ENCODE measurements at places on chromosomes 1 and 21.

DNA sequence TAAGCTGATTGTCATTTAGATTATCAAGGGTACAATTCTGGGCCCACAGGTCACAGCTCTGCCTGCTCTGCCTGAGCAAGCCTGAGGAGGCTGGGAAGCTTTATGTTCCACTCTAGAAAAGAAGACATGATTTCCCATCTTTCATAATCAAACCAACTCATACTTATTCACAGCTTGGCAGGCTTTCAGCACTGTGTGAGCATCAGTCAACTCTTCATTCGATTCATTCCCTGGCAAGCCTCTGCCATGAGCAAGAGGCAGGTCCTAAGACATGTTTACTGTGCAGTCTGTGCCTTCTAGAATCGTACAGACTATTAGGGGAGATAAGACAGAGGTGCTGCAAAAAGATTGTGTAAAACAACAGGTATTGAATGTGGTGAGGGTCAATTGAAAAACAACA lies 24.5 kb upstream of the KIRREL1 start:
- DNase-seq, result no peak

- no peak for DNase-seq
Observed at GRCh38 chr1:3581296-3582036, 29.8 kb downstream of the MEGF6 start.

- no peak for DNase-seq
Observed at GRCh38 chr1:71577451-71578131, 496.8 kb upstream of the ZRANB2 start.

DNA sequence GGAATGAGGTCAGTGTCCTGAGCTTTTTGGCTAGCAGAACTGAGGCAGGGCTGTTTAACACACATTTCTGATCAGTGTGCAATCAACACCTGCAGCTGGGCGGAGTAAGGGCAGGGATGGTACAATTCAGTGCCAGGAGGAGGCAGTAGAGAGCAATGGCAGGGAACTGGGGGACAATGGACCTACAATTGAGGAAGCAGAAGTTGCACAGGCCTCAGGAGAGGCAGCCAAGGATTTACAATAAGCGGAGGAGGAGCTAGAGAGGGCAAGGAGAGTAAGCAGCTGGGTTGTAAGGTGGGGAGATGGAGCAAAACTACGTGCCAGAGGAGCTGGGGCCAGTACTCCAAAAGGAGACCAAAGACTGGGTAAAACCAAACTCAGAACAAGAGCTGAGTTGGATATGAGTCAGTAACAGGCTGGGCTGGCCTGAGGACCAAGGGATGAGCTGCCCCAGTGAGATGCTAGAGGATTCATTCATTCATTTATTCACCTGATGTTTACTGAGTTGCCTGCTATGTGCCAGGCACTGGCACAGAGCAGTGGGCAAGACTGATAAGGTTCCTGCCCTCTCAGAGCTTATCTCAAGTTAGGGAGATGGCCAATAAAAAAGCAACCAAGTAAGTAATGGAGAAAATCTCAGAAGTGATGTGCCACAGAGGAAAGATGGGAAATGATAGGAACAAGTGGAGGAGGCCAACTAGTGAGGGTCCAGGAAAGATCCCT lies 10.4 kb upstream of the GALE start:
- DNase-seq, result no peak

- DNase-seq, result no peak
Observed at GRCh38 chr1:42282867-42283583, 52.0 kb downstream of the FOXJ3 start.

Measured in stimulated activated CD4-positive, alpha-beta T cell treated with anti-CD3 and anti-CD28 coated beads, Interleukin-15, amount 100 ng/mL, for 1 hour (primary cell).